Ovary (tissue), 10 donors: ENCODE measurements at places on chromosomes 13 and 19. TPM values are rescaled to one million over a fixed set of nuclear protein-coding genes. Genes with fewer than 3 reads are reported as not detected.

- no peak for DNase-seq
Observed at GRCh38 chr19:2327773-2328400, 499 bp downstream of the LSM7 start.

MEF2B gene
- polyA plus RNA-seq, result 0.35 TPM

GRCh38 chr19:6516018-6516658 is 14.0 kb upstream of the TUBB4A start:
- DNase-seq, result peak; percentile 72

- DNase-seq, result peak; percentile 96
Observed at GRCh38 chr19:13847407-13848339, 29.3 kb upstream of the NANOS3 start.

CEACAM5 gene
- not detected for polyA plus RNA-seq

DNA sequence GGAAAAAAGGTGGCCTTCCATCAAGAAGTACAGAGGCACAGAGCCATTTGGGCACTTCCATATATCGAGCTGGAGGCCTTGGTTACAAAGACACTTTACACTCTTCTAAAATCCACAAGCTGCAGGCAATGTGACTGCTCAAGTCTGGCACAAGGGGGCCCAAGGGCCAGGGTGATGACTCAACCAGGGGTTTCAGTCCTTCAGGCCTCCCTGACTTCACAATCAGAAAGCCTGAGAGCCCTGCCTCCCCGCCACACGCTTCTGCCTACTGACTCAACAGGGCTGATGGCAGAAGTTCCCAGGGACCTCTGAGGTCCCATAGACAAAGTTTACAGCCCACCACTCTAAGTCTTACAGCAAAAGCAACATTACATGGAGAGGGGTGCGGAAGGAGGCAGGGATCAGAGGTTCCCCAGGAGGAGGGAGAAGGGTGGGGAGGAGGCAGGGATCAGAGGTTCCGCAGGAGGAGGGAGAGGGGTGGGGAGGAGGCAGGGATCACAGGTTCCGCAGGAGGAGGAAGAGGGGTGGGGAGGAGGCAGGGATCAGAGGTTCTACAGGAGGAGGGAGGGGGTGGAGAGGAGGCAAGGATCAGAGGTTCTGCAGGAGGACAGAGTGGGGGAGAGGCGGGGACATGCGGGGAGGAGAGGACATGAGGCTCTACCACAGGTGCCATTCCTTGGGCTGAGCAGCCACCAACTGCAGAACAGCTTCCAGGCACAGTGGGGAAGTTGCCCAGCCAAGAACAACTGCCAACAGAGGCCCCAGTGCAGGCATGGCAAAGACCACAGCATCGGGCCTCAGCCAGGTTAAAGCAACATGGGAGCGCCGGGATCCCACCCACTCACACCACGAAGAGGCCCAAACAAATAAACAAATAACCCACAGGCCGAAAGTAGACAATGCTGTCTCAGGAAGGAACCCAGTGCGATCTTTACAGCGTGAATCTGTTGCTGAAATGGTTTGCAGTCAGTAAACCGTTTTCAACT is 52.0 kb downstream of the SLC7A1 start:
- no peak for DNase-seq

TUBGCP3 gene
- polyA plus RNA-seq, result 19.4 TPM

CEACAM20 gene
- not detected for polyA plus RNA-seq

GRCh38 chr19:48606463-48607358 is at the start of gene SPACA4:
TSS of gene SPACA4 (plus strand) at chr19:48606742. CDS start at chr19:48606979, 237 bp downstream.
- DNase-seq, result no peak

GRCh38 chr13:112826565-112826964 is 136.7 kb downstream of the ATP11A start:
- no peak for DNase-seq

- DNase-seq, result no peak
Observed at GRCh38 chr19:31377736-31378135, 28.5 kb upstream of the TSHZ3 start.

SELENOV gene
- polyA plus RNA-seq, result 0.39 TPM

- DNase-seq, result no peak
Observed at GRCh38 chr13:86856991-86857390, 814.2 kb upstream of the SLITRK5 start.

C5AR1 gene
- 3.5 TPM for polyA plus RNA-seq

PSPN gene
- 1.2 TPM for polyA plus RNA-seq

DNA sequence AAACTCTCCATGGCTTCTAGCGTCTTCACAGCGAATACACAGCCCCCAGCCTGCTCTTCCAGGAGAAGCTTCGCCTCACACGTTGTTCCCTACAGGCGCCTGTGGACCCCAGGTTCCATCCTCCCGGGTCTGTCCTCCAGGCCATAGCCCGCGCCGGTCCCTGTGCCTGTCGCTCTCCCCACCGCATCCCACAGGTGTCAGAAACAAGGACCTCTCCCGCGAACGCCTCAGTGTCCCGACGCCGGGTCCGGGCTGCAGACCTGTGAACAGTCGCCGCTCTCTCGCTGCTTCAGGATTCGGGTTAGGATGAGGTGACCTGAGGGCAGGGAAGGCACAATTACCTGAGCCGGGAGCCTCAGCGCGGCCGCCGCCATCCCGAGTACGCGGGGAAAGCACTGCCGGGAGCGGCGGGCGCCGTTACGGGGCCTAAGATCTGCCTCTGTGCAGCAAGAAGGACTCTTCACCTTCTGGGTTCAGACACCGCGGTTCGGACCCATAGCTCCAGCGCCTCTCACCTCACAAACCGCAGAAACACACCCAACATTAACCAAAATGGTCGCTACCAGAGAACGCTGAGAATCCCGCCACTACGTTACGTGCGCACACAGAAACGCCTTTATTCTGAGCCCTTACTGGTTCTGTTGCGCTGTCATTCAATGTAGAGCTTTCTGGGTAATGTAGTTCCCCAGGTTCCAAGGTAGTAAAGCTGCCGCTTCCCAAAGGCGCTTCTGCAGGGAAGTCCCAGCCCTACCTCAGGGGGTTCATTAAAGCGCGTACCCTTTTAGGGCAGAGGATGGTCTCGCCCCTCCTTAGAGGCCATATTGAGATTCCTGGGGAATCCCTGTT is at the start of gene ZNF418:
Gene ZNF418, minus strand, starts transcription at position 583 of the 846 bp plus-strand sequence. CDS start 1,580 bp downstream, outside the sequence.
- peak; percentile 67 for DNase-seq

GRCh38 chr19:49920624-49921363 is 8.2 kb upstream of the ATF5 start:
- no peak for DNase-seq

DNA sequence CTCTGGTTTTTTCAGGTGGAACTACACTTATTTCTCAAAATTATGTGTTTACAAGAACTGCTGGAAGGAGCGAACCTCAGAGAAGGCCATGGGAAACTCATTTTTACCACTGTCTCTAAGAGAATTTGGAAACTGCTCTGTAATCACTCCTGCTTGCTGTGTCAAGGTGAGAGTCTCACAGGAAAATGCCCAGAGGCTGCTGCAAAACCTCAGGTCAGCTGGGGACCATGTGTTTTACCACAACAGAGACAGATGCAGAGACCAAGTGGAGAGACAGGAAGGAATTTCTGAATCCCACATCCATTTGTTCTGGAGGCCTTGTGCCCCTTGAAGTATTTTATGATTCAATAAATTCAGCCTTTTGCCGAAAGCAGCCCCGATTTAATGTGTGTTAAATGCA is 743.8 kb upstream of the SLC10A2 start:
- no peak for DNase-seq

LILRB4 gene
- 0.82 TPM for polyA plus RNA-seq

GRCh38 chr13:91540158-91540736 is 141.8 kb downstream of the GPC5 start:
- no peak for DNase-seq

DNA sequence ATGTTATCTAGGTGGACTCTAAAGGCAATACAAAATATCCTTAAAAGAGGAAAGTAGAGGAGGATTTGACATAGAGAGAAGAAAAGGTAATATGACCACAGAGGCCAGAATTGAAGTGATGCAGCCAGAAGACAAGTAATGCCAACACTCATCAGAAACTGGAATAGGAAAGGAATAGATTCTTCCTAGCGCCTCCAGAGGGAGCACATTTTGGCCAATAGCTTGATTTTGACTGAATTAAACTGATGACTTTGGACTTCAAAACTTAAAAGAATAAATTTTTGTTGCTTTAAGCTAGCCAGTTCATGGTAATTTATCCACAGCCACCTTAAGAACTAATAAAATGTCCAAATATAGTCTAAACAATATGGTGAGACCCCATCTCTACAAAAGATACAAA is 1921.9 kb downstream of the OLFM4 start:
- DNase-seq, result no peak

CHERP gene
- polyA plus RNA-seq, result 26.3 TPM

- no peak for DNase-seq
Observed at GRCh38 chr13:91151921-91152320, 195.6 kb upstream of the MIR17HG start.

LGALS4 gene
- polyA plus RNA-seq, result 1.4 TPM

DMKN gene
- polyA plus RNA-seq, result 58.3 TPM

ATP8A2 gene
- 0.40 TPM for polyA plus RNA-seq

ZNF850 gene
- polyA plus RNA-seq, result 1.3 TPM

- DNase-seq, result no peak
Observed at GRCh38 chr19:3113100-3114017, 19.2 kb downstream of the GNA11 start.

DNA sequence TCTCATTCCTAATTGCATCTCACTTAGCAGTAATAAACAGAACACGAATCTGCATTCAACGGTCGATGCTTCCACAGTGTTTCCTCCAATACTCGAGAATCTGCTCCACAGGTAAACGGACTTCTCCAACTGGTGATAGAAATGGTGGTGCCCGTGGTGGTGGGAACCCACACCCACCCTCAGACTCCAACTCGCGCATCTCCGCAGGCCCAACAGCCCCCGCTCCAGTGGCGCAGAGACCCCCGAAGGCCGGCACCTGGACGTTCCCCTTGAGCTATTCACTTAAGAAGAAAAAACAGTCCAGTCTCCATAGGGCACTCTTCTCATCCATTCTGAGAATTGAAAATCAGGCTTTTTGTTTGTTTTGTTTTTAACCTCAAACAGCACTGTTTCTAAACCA is 13.8 kb upstream of the RASA3 start:
- DNase-seq, result no peak

- DNase-seq, result no peak
Observed at GRCh38 chr13:100461309-100462030, 127.1 kb downstream of the GGACT start.

GPR183 gene
- polyA plus RNA-seq, result 4.7 TPM
